Lower leg skin (tissue), 4 donors: ENCODE measurements at places on chromosomes 7 and 10. TPM values are rescaled to one million over a fixed set of nuclear protein-coding genes. Genes with fewer than 3 reads are reported as not detected.

ASNS gene
- 5.9 TPM for total RNA-seq

IQUB gene
- total RNA-seq, result 0.55 TPM

OR9A2 gene
- not detected for total RNA-seq

CYP3A5 gene
- 195 TPM for total RNA-seq

ZNRF2 gene
- 32.9 TPM for total RNA-seq

CYP2C18 gene
- total RNA-seq, result 5.2 TPM

XRCC2 gene
- 0.74 TPM for total RNA-seq

OR2A5 gene
- total RNA-seq, result not detected

DNA sequence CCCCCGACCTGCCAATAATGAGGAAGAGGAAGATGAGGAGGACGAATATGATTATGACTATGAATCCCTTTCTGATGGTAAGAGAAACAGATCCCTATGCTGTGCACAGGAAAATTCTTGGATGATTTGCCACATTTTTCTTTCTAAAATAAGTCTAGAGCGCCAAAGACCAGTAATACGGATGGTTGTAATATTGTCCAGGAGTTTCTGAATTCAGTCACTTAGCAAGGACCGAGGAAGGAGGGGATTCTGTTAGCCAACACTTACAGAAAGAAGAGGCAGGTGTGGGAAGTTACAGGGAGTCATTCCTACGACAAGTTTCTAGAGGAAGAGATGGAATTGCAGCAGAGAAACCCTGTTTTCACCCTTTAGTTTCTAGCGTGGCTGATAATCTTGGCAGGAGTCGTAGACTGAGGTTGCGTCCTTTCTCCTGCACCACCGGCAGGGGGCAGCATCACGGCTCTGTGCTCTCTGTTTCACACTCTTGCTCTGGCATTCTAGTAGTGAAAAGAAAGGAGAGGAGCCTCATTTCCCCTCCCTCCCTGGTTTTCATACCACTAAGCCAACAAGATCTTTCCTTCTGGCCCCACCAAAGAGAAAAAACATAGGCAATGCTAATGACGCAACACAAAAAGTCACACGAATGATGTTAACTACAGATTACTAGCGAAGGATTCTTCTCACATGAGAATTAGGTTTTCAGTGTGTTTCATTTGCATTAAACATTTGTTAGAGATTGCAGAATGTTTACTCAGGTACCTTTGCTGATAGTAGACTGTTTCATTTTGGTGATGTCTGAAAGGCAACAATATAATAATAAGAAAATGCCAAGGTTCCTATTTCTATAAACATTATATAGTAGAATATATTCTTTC, 82.7 kb downstream of the NOC3L start:
- no peak for DNase-seq

GRCh38 chr10:92688573-92688926, 1.2 kb upstream of the HHEX start:
- no peak for DNase-seq

- DNase-seq, result no peak
Observed at GRCh38 chr10:124577651-124578050, 116.0 kb downstream of the LHPP start.

DNA sequence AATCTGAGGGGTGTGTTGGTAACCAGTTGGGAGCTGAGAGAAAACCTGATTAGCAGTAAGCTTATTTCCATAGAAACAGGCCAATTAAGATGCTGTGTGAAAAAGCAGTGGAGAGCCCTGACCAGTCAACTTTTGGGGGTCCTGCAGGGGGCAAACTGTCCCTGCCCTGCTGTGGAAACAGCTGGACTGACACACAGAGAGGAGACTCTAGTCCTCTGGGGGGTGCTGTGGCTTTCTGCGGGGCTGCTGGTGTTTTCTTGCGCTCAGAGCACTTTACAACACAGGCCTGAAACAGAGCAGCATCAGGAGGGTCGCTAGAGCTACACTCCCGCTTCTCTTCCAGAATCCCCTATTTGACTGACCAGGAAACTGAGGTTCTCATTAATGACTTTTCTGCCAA, 546.9 kb upstream of the GALNT17 start:
- no peak for DNase-seq

- no peak for DNase-seq
Observed at GRCh38 chr7:13880789-13881188, 108.7 kb downstream of the ETV1 start.

DNA sequence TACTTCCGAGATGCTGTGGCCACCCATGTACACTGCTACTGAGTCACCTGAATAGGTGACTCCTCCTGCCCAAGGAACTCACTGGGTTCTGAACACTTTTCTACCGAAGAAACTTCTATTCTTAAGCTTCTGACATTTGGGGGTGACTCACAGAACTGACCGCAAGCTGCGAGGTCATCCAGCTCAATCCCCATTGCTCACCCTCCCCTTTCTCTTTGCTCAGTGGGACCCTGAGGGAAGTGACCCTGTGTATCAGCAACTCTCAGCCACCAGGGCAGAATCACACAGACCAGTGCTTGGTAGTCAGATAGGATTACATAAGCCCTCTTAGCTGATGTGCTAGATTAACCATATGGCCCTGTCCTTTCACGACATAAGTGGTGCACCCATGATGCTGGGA, 46.3 kb downstream of the INSYN2A start:
- no peak for DNase-seq

DNA sequence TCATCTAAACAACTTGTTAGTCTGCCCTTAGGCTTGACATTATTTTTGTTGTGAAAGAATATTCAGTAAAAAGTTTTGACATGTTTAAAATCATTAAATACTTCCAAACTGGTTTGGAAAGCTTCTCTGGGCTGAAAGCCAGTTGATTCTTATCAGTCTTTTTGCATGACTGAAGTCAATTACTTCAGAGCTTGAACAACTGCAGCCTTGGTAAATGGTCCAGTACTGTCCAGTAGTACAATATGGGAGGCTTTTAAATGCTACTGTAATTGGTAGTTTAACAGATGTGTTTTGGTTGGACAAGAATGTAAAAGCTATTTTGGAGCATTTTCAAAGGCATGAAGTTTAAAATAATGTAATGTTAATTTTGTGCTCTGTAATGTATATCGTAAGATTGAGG, 103.4 kb downstream of the SDK1 start:
- DNase-seq, result no peak

DNA sequence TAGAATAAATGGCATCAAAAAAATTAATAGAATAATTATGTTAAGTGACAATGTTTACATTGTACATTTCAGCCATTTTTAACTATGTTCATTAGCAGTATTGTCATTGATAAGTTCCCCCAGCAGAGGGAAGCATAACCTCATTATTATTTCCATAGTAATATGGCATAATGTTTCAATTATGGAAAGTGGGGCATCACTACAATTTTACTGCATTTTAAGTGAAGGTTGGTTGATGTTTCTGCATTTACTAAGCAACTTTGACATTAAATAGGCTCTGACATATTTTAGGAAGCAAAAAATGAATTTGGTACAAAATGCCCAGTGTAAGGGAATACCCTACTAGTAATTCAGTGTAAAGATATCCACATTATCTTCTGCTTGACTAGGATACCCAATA, 218.3 kb downstream of the SEMA3A start:
- DNase-seq, result no peak

GRCh38 chr10:47354900-47355299, 6.7 kb downstream of the RBP3 start:
- DNase-seq, result no peak

DNA sequence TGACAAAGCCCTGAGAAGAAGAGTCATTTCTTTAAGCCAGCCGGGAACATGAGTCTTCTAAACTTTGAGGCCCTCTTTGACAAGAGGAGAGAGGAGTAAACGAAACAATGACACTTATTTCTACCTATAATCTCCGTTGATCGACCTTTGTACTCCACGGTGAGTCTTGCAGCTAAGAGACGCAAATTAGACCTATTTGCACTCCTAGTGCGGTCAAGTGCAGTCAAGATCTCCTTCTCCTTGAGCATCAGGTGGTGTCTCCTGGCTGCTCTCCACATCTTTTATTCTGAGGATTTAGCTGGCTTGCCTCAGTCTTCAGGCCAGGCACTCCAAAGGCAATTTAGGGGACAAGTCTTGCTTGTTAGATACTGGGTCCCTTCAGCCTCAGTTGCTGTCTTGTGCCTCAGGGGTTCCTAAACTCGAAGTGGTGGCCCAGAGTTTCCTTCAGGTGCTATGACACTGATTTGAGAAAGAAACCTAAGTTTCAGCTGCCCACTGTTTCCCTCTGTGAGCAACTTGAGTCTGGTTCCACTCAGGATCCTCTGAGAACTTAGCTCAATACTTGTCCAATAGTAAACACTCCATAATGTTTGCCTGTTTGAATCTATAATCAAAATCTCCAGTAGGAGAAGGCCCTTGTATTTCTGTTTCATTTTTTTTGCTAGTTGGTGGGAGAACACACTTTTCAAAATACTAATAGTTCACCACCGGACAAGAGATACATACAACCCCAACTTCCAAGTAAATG, 312.9 kb downstream of the RNLS start:
- no peak for DNase-seq

- no peak for DNase-seq
Observed at GRCh38 chr10:86333826-86334487, 32.6 kb downstream of the GRID1 start.

DNA sequence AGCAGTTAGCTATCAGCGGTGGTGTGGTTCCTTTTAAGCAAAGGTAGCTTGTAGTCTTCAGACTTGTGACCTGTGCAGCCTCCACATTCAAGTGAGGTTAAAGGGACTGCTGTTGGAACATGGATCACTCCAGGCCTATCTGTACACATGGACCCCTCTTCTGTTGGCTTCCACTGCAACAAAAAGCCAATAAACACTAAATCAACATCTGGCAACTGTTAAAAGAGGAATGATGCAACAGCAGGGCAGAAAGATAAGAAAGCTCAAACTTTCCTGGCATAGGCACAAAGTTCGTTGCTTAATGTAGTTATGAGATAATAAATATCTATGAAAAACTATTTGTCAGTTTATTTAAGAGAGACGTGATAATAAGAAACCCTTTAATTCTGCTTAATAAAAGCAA, 4.0 kb upstream of the MINPP1 start:
- DNase-seq, result no peak

DNA sequence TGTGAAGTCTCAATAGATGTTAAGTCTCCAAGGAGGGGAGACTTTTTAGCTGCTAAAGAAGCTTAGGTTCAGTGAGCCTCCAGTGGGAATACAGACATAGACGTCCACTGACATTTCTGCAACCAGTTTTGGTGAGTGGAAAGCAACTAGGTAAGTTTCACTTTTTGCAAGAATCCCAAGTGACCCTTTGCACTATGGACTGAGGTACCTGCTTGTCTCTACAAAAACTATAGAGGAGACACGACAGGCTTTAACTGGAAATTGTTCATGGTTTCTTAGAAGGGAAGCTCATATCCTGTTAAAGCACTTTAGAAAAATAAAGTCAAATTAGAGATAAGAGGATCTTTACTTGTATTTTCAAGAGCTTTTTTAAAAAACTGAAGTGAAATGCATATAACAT, 38.6 kb downstream of the GBF1 start:
- no peak for DNase-seq

GRCh38 chr10:22022257-22023032, 18.9 kb upstream of the DNAJC1 start:
- peak; percentile 18 for DNase-seq

GRCh38 chr10:8962249-8962648, 907.8 kb downstream of the GATA3 start:
- DNase-seq, result no peak
